Left ventricle myocardium inferior (tissue), 1 donor: ENCODE measurements at places on chromosomes 12 and 14. TPM values are rescaled to one million over a fixed set of nuclear protein-coding genes. Genes with fewer than 3 reads are reported as not detected.

DNA sequence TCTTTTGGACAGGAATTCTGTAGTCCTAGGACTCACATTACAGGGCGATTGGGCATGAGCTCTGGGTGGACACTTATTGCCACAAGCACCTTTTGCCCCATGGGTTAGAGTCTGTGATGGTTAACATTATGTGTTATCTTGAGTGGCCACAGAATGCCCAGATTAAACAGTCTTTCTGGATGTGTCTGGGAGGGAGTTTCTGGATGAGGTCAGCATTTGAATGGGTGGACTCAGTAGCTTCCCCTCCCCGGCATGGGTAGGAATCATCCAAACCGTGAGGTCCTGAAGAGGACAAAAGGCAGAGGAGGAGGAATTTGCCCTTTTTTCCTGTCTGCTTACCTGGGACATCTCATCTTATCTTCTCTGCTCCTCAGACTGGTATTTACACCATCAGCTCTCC, 85.6 kb downstream of the BMP4 start:
- no peak for DNase-seq

The KLRD1 gene
- total RNA-seq = 1.4 TPM

GRCh38 chr12:20792971-20793370, 17.5 kb upstream of the SLCO1B3 start:
- no peak for DNase-seq

The MMP17 gene
- total RNA-seq = 0.77 TPM

The PMEL gene
- total RNA-seq = 0.16 TPM

The PRR13 gene
- total RNA-seq = 53.1 TPM

DNA sequence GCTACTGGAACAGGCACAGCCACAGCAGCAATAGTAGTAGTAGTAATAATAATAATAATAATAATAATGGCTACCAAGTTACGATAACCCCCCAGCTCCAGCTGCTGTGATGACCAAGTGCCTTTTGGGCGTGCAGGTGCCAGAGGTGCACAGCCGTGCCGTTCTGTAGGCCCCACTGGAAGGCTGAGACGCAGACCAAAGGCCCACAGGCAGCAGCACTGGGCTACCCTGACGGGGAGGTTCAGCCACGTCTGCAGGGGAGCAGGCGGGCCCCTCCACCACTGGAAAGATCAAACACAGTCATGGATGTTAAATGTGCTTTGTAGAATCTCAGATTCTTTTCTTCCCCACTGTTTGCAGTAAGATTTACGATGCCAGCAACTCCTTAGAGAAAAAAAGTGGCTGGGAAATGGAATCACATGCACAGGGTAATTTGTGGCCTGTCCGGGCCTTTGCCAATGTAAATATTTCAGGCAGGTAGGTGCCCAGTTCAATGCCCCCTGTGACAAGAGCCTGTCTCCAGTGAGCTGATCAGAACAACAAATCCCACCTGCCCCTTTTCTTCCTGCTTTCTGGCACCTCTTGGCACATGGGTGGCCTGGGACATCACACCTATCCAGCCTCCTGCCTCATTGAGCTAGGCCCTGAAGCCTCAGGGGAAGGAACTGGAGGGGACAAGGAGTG, 32.6 kb downstream of the CCDC85C start:
- no peak for DNase-seq

The CFAP251 gene
- 0.91 TPM for total RNA-seq

The PRR4 gene
- total RNA-seq = 1.2 TPM

GRCh38 chr14:59632381-59632780, 55.8 kb upstream of the CCDC175 start:
- DNase-seq = no peak

The CLEC9A gene
- not detected for total RNA-seq

- DNase-seq = no peak
These were observed 123.9 kb downstream of the GPR65 start for GRCh38 chr14:88128816-88129215.

DNA sequence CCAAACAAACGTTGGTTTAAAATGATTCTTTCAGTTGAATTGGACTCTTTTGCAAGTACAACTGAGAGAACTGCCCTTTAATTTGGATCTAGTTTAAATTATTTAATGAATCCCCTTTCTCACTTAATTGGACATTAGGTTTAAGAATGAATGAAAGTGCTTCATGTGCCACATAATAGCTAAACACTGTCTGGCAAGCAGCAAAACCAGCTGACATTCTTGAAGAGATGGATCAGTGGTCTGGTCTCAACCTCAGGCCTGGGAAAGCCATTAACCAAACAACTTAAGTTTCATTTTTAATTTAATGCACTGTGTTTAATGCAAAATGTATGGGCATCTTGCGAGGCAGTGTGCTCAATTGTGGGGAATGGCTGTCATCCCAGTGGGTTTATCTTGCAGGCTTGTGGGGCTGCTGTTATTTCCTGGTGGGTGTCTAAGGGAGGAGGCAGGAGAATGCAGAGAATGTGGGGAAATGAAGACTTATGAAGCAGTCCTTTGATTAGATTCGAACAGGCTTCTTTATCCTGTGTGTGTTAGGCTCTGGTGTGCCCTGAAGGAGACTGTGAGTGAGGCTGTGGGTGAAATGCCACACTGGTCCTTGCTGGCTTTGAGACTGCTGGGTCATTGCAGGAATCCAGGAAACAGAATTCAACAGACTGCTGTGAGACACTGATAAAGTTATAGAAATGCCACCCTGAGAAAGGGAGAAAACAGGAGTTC, 144.1 kb upstream of the PELI2 start:
- no peak for DNase-seq

DNA sequence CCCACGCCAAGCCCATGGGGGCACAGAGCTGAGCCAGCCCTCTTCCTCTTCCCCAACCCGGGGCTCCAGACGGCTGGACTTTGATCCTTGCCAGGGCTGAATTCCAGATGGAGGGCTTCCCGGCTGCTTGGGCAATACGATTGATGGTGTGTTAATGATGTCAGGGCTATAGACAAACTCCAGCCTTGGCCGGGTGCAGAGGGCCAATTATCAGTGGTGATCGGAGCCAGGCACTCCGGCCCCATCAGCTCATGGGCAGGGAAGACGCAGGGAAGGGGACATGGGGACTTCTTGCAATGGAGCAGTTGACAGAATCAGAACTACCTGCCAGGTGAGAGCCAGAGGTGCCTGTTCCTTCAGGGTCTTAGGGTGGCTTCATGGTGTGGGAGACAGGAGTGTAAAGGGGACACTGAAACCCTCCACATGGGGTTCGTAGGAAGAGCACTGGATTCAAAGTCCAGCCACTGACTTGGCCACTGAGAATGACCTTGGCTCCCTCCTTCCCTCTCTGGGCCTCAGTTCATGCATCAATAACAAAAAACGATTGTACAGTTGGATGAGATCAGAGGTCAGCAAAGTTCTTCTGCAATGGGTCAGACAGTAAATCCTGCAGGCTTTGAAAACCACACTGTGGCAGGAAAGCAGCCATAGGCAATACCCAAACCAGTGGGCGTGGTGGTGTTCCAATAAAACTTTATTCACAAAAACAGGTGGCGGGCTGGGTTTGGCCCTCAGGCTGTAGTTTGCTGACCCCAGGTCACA, 333.7 kb downstream of the MED13L start:
- DNase-seq = no peak

The PTHLH gene
- 3.7 TPM for total RNA-seq

DNA sequence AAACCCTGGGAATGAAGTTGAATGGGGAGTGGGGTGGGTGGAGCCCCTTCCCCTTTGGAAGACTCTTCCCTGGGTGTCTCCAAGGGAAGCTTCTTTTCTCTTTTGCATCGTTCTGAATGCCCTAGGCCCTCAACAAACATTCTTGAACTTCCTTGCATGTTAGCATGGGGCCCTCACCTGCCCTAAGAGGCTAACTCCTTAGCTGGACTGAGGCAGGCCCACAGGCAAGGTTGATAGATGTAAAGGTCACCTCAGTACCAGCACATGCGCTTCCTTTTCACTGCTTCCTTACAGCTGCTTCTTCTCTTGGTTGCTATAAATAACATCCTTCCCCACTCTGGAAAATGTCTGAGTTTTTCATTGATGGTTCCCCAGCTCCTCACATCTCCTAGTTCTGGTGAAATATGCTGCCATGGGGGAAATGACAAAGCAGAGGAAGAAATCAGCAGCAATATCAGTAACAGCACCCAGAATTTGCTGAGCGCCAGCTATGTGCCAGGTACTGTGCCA, 160.6 kb upstream of the FRMD6 start:
- no peak for DNase-seq

GRCh38 chr12:50751948-50752721, 11.8 kb upstream of the ATF1 start:
- no peak for DNase-seq

The LBHD2 gene
- not detected for total RNA-seq

DNA sequence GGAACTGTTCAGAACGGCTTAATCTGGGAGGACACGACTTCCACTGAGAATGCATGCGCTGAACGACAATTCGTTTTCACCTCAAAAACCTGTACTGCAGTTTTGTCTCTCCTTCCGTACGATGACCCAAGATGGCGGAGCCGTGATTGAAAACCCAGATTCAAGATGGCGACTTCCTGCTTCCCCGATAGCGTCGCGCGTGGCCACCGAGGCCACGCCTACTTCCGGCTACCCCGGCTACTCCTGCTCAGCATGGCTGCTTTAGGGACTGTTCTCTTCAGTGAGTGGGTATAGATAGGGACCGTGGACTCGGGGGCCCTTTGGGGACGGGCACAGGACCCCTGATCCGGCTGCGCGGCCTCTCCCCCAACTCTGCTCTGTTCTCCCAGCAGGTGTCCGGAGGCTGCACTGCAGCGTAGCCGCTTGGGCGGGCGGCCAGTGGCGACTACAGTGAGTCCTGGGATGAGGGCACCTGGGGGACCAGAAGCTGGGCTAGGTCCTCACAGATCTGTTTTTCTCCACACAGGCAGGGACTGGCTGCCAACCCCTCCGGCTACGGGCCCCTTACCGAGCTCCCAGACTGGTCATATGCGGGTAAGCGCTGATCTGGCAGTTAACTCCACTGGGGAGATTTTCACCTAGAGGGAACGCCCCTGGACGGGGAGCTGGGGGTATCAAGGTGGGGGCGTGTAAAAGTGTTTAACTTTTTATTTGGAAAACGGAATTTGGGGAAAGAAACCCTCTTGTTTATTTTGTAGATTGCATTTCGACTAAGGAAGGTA, at the start of gene MRPL52:
Gene MRPL52, plus strand, starts transcription at position 227 of the 782 bp plus-strand sequence. Its CDS starts 26 bp downstream, at position 253.
- peak; percentile 89 for DNase-seq

DNA sequence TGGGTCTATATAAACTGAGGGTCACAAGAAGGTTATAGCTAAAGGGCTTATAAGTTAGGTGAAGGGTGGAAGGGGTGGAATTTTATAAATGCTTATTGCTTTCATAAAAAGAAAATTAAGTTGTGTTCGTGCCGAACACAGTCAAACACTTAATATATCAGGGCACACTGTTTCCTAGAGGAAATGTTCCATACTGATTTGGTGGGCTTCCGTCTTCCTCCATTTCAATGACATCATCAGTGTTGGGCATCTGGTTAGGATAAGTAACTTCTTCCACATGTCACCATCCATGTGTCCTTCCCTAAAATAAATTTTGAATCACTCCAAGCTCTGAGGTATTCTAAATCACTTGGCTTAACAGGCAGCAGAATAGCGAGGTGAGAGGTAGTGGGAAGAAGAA, 466.4 kb downstream of the MED13L start:
- DNase-seq = no peak

The CISTR gene
- 2.1 TPM for total RNA-seq
